Left lung (tissue), 14 donors: ENCODE measurements at places on chromosomes 3 and 15.
A peak's percentile ranks its signal among the peaks of the same experiment; 100 is the strongest.

- DNase-seq, result no peak
- no peak overlapping the region for H3K27ac ChIP-seq
- no peak overlapping the region for H3K4me3 ChIP-seq
- peaks cover 10% of the 10 kb centered on the region for H3K27me3 ChIP-seq
- H3K4me1 ChIP-seq, result no peaks in the 10 kb centered on the region
These were observed 6.1 kb downstream of the MOBP start for GRCh38 chr3:39473452-39474125.

- no peak overlapping the region for H3K27ac ChIP-seq
- H3K27me3 ChIP-seq, result no peaks in the 10 kb centered on the region
- DNase-seq, result no peak
- no peak overlapping the region for H3K4me3 ChIP-seq
- H3K36me3 ChIP-seq, result no peaks in the 10 kb centered on the region
These were observed 789.2 kb downstream of the DIPK2A start for GRCh38 chr3:144760831-144761230.

DNA sequence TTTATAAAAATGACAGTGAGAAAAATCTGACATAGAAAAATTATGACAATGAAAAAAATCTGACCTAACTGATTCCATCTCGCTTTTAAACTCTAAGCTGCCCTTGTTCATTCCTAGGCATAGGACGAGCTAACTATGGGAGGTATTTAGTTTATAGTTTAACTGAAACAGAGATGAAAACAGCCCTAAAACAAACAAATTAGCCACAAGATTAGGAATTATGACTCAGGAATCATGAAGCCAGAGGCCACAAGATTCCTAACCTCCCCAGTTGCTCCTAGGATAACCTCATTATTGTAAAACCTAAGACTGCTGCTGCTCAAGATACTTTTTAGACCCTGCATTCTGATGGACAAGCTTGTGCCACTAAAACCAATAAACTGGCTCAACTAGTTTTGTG is 122.7 kb upstream of the MNS1 start:
- no peaks in the 10 kb centered on the region for H3K4me1 ChIP-seq
- no peak overlapping the region for H3K27ac ChIP-seq
- DNase-seq, result no peak
- H3K27me3 ChIP-seq, result no peaks in the 10 kb centered on the region

DNA sequence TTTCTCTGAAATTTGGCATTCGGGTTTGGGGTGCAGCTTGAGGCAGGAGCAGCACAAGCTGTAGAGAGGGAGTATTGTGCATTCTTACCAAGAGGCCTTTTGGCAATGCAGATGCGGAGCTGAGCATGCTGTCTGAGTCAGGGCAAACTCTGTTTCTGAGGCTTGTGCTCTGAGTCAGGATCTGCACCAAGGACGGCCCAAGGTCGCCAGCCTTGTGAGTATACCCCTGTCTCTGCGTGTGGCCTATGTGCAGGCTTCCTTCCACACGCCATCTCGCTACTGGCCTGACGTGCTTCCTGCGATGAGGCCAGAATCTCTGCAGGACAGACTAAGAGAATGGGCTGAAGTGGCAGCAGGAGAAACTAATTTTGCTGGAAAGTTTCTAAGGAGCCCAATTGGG is 83.8 kb upstream of the ROPN1 start:
- no peak overlapping the region for H3K4me3 ChIP-seq
- DNase-seq, result no peak
- no peaks in the 10 kb centered on the region for H3K4me1 ChIP-seq
- no peak overlapping the region for H3K27ac ChIP-seq

GRCh38 chr3:187941848-187942194 is 196.6 kb upstream of the BCL6 start:
- H3K4me3 ChIP-seq, result no peak overlapping the region
- no peaks in the 10 kb centered on the region for H3K36me3 ChIP-seq
- no peaks in the 10 kb centered on the region for H3K4me1 ChIP-seq

- no peak overlapping the region for H3K27ac ChIP-seq
- no peaks in the 10 kb centered on the region for H3K27me3 ChIP-seq
- no peaks in the 10 kb centered on the region for H3K4me1 ChIP-seq
- no peak overlapping the region for H3K4me3 ChIP-seq
- DNase-seq, result no peak
These were observed 100.3 kb upstream of the TPRG1 start for GRCh38 chr3:189071446-189071845.

DNA sequence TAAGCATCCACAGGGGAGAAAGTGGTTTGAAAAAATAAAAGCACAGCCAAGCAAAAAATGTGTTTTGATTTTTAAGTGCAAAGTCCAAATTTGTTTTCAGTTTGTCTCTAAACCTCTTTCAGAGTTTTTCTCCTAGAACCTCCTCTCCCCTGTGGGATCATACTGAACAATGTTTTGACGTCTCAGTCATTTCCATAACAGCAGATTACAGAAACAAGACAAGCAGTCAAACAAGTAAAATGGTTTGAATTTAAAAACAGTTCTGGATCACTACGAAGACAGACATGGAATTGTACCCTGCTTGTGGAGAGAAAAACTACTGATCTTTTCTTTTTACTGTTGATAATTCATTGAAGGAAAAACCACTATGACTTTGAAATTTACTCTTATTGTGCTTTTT is 245.7 kb upstream of the CNTN4 start:
- no peak overlapping the region for H3K27ac ChIP-seq
- H3K27me3 ChIP-seq, result no peaks in the 10 kb centered on the region
- no peak overlapping the region for H3K4me3 ChIP-seq
- H3K4me1 ChIP-seq, result no peaks in the 10 kb centered on the region

DNA sequence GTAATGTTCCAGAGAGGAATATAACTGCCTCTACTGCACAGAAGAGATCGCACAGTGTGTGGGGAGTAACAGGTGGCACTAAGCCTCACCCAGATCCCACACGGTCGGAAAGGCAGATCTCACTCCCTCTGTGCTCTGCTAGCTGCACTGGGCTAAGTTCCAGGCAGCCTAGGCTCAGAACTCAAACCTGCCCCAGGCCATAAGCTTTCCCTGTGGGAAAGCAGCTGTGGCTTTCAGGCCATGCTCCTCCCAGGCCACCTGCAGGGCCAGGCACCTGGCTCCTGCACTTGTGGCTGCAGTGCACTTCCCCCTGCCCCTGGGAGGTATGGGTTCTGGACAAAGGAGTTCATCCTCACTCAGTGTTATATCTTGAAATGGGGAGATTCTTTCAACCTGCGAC is 27.5 kb downstream of the PCCB start:
- no peak for DNase-seq
- no peak overlapping the region for H3K4me3 ChIP-seq
- H3K36me3 ChIP-seq, result no peaks in the 10 kb centered on the region
- H3K27me3 ChIP-seq, result no peaks in the 10 kb centered on the region

DNA sequence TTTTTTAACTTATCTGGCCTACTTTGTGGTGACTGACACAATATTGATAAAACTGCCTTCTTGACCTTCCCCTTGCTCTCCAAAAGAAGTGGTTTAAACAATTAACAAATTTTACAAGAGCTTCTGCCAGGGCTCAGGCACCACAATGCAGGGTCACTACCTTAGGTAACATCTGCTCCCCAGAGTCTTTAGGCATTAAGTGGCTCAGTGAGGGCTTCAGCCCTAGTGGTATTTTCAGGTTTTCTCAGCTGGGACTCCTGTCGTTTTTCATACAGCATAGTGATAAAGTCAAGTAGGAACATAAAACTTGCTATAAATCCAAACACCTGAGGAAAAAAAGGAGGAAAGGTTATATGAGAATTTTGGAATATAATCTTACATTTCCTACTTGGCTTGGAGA is 18.9 kb downstream of the CMTM6 start:
- H3K4me3 ChIP-seq, result no peak overlapping the region
- no peak overlapping the region for H3K27ac ChIP-seq
- peaks cover 30% of the 10 kb centered on the region for H3K4me1 ChIP-seq

- H3K4me1 ChIP-seq, result no peaks in the 10 kb centered on the region
- no peak for DNase-seq
- no peaks in the 10 kb centered on the region for H3K27me3 ChIP-seq
- no peak overlapping the region for H3K27ac ChIP-seq
- H3K36me3 ChIP-seq, result no peaks in the 10 kb centered on the region
- H3K4me3 ChIP-seq, result no peak overlapping the region
These were observed 34.1 kb downstream of the DHX36 start for GRCh38 chr3:154290187-154290586.

GRCh38 chr3:56928379-56929068 is 126.8 kb upstream of the ARHGEF3 start:
- no peaks in the 10 kb centered on the region for H3K36me3 ChIP-seq
- H3K4me3 ChIP-seq, result no peak overlapping the region
- no peak for DNase-seq

DNA sequence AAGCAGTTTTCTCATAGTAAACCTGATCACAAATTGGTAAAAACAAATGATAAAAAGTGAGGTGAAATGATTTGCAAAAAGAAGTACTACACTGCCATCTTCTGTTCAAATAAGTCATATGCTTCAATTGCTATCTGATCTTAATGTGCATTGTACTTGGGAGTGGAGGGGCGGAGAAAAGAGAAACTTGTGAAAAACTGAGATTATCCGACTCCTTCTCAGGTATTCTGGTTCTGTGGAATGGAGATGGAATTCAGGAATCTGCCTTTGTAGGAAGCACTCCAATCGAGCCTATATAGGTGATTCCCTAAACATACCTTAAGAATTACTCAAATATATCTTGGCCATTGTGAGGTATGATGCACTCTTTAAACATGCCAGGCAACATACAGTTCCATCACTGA is 180.6 kb downstream of the CHL1 start:
- no peaks in the 10 kb centered on the region for H3K27me3 ChIP-seq
- peak; percentile 14 for DNase-seq
- no peaks in the 10 kb centered on the region for H3K36me3 ChIP-seq
- no peak overlapping the region for H3K27ac ChIP-seq

DNA sequence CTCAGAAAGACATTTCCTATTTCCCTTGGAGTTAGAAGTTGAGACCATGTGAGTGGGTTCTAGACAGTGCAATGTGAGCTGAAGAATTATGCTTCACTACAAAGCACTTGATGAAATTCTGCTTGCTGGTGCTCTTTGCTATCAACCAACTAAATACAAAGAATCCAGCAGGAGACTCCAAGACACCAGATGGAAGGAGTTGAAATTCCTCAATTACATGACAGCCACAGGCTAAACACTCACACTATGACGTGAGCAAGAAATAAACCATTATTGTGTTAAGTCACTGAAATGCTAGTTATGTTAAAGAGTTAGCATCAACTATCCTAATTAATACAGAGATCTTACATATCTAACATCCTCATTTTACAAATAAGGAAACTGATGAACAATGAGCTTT is 8.2 kb upstream of the MAP4 start:
- no peak overlapping the region for H3K4me3 ChIP-seq
- no peaks in the 10 kb centered on the region for H3K27me3 ChIP-seq
- H3K27ac ChIP-seq, result no peak overlapping the region
- H3K4me1 ChIP-seq, result no peaks in the 10 kb centered on the region

DNA sequence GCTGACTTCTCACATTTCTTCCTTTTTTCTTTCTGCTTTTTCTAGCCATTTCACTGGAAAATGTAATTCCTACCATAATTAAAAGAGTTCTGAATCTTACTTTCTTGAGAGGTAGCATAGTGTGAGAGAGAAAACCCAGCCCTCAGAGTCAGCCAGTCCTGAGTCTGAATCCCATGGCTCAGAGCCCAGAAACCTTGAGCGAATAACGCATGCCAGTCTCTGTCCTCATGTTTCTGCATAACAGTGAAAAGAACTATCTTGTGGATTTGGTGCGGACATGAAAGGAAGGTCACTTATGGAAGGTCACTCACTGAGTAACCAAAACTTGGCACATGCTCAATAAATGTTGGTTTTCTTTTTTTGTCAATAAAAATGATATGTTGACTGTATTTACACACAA is 29.3 kb upstream of the SLCO3A1 start:
- no peaks in the 10 kb centered on the region for H3K36me3 ChIP-seq
- peak; percentile 31 for DNase-seq
- no peak overlapping the region for H3K4me3 ChIP-seq

- H3K36me3 ChIP-seq, result no peaks in the 10 kb centered on the region
- no peak overlapping the region for H3K4me3 ChIP-seq
- H3K4me1 ChIP-seq, result no peaks in the 10 kb centered on the region
- H3K27ac ChIP-seq, result no peak overlapping the region
These were observed 17.5 kb downstream of the TGM5 start for GRCh38 chr15:43249236-43249635.

DNA sequence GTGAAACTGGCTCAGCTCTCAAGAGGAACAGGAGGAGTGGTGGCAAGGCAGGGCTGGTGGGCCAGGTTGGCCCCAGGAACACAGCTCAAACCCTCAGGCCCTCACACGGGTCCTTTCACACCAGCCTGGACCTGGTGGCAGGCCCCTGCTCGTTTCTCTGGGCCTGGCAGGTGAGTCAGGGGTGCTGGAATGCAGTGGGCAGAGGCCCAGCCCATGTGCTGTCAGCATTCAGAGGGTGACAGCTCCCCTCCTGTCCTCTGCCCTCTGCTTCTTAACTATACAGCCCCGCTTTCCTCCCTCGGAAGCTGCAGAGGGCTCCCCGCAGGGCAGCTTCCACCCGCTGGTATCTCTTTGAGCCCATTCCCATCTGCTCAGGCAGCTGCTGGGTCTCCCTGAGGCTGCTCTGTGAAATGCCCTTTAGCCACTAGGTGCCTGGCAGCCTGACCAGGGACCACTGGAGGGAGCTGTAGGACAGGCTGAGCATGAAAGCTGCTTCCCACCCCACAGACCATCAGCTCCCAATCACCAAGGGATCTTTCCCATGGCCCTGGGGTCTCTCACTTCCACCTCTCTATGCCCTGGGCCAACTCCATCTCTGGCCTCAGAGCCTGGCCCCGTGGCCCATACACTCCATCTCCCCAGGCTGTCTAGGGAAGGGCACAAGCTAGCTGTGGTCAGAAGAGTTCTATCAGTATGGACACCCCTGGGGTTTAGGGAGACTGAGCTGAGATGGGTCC is 24.8 kb downstream of the SHF start:
- H3K4me1 ChIP-seq, result peaks cover 35% of the 10 kb centered on the region
- H3K27ac ChIP-seq, result peak overlapping the region; percentile 10
- no peak overlapping the region for H3K4me3 ChIP-seq
- no peaks in the 10 kb centered on the region for H3K36me3 ChIP-seq
- DNase-seq, result peak; percentile 85
- H3K27me3 ChIP-seq, result no peaks in the 10 kb centered on the region

DNA sequence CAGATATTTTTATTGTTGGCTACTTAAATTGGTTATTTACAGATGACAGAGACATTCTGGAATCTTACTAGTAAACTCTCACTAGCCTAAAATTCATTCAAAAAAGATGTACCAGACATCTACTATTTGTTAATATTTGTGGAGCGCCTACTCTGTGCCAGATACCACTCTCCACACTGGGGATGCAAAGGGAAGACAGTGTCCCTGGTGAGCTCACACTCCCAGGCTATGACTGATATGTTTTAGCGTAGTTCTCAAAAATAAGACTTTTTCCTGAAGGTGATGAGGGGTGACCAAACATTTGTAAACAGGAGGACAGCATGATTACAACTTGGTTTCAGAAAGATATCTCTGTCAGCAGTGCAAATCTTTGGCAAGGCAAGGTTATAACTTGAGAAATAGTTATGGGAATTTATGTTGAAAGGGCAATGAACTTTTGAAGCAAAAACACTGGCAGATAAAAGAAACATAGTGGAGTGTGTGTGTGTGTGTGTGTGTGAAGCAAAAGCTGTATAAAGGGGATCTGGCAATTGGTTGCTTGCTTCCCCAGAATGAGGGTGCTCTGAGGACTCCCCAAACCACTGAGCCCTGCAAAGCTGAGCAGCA is 51.2 kb downstream of the HACD2 start:
- no peak overlapping the region for H3K4me3 ChIP-seq
- no peak for DNase-seq
- no peak overlapping the region for H3K27ac ChIP-seq

GRCh38 chr15:39851500-39852092 is 68.5 kb downstream of the GPR176 start:
- H3K36me3 ChIP-seq, result no peaks in the 10 kb centered on the region
- H3K4me1 ChIP-seq, result peaks cover 3% of the 10 kb centered on the region
- no peak overlapping the region for H3K27ac ChIP-seq
- H3K27me3 ChIP-seq, result no peaks in the 10 kb centered on the region
- DNase-seq, result no peak
